ENCODE measurements at places on chromosomes 4 and X.

DNA sequence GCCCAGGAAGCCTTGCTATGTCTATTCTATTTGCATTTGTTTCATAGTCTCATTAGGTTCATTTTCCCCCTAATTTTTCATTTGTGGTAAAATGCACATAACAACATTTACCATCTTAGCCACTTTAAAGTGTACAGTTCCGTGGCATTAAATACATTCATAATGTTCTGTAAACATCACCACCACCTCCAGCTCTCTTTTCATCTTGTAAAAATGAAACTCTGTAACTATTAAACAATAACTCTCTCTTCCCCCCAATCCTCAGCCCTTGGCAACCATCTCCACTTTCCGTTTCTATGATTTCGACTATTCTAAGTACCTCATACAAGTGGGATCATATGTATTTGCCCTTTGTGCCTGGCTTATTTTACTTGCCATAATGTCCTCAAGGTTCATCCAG is 19.9 kb downstream of the ARHGEF38 start:
- no peak for DNase-seq

- no peak for DNase-seq
Observed at GRCh38 chrX:120568035-120568434, 7.3 kb upstream of the CUL4B start.

GRCh38 chrX:112642349-112642748 is 37.4 kb downstream of the LHFPL1 start:
- no peak for DNase-seq

DNA sequence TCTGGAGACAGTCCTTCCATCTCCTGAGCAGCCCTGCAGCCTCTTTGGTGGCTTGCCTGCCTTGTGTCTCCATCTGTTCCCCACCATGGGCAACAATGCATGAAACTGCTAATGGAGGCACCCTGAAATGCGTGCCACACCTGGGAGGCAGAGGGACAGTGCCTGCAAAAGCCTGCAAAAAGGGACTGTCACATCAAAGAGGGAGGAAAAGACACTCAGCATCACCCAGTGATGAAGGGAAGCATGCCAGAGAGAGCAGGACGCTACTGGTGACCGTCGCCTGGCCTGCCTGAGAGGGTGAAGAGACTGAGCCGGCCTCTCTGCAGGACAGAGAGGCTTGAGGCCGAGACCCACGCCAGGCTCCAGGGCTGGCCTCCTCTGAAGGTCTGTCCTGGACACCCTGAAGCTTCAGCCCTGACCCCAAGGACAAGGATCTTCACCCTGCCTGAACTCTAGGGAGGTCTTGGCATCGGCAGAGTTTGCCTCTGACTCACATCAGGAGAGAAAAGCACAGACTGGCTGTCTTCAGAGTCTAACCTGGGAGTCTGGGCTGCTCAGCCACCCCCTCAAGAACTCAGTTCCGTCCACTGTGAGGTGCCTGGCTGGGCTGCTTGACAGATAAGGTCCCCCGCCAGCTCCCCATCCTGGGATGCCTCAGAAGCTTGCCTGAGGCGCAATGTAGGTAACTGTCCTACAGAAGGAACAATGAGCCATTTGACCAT is 8.1 kb downstream of the ACSL1 start:
- DNase-seq: no peak

DNA sequence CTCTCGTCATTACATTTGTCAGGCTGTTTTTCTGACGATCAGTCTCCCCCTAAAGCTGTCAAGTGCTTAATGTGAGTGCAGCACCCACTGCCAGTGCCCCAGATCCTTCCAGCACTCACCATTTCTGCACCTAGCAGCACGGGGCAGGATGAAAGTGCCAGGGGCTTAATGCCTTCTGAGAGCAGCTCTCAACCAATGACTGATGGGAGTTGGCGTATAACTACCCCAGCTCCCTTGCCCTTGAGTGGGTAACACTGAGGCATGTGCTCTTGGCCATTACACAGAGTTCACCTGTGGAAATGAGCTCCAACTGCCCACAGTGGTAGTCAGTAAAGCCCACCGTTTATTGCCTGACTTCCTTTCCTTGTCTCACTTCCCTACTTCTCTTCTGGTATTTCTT is 226.2 kb upstream of the BCOR start:
- no peak for DNase-seq

- no peak for DNase-seq
Observed at GRCh38 chrX:9902656-9903055, 64.5 kb upstream of the CLDN34 start.

DNA sequence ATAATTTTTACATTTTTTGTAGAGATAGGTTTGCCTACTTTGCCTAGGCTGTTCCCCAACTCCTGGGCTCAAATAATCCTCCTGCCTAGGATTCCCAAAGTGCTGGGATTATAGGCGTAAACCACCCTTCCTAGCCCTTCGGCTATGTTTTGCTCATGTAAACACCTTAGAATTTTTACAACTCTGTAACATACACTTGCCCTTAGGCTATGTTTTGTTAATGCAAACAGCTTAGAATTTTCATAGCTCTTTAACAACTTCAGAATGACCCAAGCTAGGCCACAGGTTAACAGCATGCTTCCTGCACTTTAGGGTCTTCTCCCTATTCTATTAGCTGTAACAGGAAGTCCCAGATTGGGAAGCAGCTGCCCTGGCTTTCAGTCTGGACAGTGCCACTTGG is 24.2 kb downstream of the KLHL15 start:
- DNase-seq: no peak

DNA sequence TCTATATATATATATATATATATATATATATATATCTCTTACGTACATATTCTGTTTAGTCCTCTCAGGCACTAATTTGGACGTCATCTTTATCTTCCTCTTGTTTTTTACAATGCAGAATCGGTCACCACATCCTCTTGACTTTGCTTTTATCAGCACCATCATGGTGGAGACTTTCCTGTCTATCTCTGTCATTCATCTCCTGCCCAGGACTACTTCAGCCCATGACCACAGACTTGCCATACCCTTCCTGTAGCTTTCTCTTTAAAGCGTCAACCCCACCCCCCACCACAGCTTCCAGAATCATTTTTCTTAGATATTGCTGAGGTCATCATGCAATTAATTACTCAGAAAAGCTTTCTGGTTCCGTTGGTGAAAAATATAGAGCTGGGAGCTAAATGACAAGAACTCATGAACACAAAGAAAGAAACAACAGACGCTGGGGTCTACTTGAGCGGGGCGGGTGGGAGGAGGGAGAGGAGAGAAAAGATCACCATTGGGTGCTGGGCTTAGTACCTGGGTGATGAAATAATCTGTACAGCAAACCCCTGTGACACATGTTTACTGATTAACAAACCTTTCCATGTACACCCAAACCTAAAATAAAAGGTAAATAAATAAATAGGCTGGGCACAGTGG is 30.5 kb upstream of the PRKX start:
- peak; percentile 14 for DNase-seq

- no peak for DNase-seq
Observed at GRCh38 chr4:21377046-21377445, 571.5 kb downstream of the KCNIP4 start.

- no peak for DNase-seq
Observed at GRCh38 chr4:84362896-84363655, 136.0 kb downstream of the NKX6-1 start.

GRCh38 chrX:125203737-125204578 is 115.7 kb upstream of the TEX13C start:
- DNase-seq: no peak

- peak; percentile 33 for DNase-seq
Observed at GRCh38 chr4:153651587-153651986, 32.5 kb upstream of the TLR2 start.

- no peak for DNase-seq
Observed at GRCh38 chr4:54539500-54540029, 118.2 kb upstream of the KIT start.

DNA sequence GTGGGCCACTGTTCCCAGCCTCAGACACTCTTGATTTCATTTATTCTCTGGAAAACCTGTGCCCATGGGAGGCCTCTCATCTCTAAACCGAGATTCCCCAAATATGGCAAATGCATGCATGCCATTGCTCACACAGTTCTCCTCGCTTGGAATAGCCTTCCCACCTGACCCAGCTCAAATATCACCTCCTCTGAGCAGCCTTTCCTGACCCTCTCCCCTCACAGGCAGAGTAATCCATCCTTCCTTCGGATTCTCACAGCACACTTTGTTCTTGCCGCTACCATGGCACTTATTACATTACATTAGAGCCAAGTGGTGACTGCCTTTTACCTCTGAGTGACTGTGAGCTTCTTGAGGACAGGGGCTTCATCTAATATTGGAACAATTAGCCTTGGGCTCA is 209.5 kb downstream of the HS6ST2 start:
- DNase-seq: no peak

DNA sequence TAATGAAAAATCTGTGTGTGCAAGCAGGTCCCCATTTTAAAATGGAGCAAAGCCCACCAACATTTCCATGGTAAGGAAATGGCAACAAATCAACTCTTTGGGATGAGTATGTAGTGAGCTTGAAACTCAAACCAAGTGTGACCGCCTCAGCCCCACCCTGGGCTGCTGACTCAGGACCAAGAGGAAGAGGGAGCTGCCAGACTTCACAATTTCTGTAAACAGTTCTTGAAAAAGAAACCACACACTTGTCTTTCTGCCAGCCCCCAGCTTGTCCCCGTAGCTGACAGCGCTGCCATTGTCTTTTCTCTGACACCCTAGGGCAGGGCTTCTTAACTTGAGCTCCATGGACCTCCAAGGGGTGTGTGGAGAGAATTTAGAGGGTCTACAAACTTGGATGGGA is 10.3 kb downstream of the RTL5 start:
- DNase-seq: no peak

GRCh38 chr4:79445371-79445781 is 37.3 kb upstream of the GK2 start:
- DNase-seq: no peak

DNA sequence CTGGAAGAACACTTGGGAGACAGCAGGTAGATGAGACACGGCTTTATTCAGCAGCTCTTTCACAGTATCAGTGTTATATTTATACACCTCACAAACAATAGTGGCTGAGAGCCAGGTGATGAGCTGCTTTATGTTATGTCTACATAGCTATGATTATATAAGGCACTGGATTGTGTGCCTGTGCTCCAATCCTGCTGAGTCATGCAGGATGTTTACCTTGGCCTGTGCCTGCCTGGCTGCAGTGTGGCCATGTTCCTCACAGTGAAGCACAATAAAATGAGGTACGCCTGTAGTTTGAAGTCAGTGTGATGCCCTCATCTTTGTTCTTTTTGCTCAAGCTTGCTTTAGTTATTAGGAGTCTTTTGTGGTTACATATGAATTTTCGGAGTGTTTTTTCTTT is 31.3 kb downstream of the CXCL13 start:
- no peak for DNase-seq

DNA sequence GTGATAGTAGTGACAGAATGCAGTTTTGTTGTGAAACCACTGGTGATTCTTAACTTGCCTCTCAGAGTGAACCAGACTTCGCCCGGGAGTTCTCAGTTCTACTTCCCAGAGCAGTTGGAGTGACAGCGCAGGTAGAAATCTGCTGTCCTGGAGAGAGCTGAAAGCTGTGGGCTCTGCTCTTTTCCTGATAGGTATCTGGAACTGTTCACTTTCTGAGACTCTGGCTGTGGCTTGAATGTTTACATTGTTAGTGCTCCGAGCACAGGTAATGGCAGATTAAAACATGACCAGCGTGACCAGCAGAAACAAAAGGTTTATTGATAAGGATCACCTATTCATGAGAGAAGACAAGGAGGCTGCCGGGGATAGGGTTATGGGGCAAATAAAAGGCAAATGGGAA is 360.7 kb downstream of the BMPR1B start:
- no peak for DNase-seq

DNA sequence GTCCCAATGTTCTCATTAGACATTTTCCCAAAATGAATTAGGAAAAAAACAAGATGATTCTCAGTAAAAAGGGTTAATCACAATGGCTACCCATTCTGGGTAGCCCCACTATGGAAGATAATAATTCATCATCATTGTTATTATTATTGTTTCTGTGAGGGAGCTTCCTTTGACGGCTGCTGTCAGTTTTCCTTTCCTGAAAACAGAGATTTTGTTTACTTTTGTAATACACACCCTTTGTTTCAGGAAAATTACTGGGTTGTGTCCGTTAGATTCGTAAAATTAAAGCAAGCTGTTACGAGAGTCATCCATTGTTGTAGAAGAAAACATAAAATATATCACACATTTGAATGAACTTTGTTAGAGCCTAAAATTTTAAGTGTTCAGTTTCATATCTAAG is 192.9 kb upstream of the ANKRD50 start:
- no peak for DNase-seq

GRCh38 chrX:119190831-119191230 is 45.3 kb upstream of the PGRMC1 start:
- DNase-seq: no peak

DNA sequence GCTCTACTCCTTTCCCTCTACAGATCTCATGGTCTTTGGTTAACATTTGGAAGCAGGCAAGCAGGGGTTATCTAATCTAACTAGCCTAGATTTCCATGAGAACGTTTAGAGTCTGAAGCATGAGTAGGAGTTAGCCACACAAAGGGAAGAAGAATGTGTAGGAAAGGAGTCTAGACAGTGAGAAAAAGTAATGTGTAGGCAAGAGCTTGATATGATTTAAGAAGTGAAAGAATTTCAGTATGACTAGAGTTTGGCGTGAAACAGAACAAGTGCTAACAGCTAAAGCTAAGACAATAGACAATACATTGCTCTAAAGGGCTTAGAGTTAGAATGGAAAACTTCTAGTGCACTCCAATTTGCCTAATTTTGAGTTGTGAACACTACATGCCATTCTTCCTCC is 10.8 kb downstream of the CXCL8 start:
- no peak for DNase-seq

- no peak for DNase-seq
Observed at GRCh38 chrX:39840133-39840532, 257.6 kb downstream of the BCOR start.

DNA sequence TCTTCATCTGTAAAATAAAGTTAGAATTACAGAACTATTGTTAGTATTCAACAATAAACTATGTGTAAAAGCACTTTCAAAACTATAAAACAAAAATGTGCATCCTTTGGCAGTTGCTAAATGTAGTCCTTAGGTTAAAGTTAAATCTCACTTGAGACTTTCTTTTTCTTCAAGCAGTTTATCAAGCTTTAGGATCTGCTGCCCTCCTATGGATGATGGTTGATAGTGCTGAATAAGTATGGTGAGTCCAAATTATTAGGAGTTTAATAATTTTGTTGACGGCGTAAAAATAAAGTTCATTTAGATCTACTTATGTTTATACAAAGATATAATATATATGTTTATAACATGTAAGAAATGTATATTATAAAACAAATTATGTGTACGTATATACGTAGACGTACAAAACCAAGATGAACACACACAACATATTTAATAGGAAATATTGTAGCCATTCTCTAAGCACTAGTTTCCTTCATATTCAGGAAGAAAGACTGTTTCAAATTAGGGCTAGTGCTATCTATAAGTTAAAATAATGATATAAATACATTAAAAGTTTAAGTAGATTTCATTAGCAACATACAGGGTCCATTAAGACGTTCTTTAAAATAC is 22.3 kb downstream of the UGT2A2 start:
- DNase-seq: no peak

DNA sequence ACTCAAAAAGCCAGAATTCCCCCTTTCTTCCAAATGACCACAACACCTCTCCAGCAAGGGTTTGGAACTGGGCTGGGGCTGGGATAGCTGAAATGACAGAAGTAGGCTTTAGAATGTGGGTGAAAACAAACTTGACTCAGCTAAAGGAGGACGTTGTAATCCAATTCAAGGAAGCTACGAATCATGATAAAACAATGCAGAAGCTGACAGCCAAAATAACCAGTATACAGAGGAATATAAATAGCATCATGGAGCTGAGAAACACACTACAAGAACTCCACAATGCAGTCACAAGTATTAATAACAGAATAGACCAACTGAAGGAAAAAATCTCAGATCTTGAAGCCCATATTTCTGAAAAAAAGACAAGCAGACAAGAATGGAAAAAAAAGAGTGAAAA is 95.8 kb upstream of the TET2 start:
- no peak for DNase-seq

All from stimulated activated CD8-positive, alpha-beta memory T cell treated with anti-CD3 and anti-CD28 coated beads, Interleukin-2, amount 100 ng/mL, for 48 hours (primary cell).